ENCODE measurements at places on chromosomes 11 and 22.

DNA sequence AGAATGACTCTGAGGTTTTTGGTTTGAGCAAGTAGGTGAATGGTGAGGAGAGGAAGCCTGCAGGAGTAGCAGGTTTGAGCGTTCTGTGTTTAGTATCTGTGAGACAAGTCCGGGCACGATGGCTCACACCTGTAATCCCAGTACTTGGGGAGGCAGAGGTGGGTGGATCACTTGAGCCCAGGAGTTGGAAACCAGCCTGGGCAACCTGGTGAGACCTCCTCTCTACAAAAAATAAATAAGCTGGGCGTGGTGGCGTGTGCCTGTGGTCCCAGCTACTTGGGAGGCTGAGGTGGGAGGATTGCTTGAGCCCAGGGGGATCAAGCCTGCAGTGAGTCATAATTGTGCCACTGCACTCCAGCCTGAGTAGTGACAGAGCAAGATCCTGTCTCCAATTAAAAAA is 9.7 kb upstream of the CENATAC start:
- DNase-seq, result no peak

DNA sequence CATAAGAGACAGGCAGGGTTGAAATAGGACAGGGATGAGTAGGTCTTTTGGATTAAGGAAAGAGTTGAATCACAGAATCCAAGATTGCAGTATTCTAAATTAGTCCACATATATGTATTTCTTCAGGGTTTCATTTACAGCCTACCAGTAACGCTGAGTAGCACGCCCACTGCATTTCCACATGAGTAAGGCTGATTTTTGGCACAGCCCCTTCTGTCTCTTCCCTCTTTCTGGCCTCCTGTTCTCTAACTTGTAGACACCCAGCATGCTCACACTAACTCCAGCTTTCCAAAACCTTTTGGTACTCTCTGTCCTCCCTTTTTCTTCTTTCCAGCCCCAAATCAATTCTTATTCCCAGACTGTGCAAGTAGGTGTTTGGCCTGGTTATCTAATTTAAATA is 3.7 kb upstream of the SIK2 start:
- no peak for DNase-seq

DNA sequence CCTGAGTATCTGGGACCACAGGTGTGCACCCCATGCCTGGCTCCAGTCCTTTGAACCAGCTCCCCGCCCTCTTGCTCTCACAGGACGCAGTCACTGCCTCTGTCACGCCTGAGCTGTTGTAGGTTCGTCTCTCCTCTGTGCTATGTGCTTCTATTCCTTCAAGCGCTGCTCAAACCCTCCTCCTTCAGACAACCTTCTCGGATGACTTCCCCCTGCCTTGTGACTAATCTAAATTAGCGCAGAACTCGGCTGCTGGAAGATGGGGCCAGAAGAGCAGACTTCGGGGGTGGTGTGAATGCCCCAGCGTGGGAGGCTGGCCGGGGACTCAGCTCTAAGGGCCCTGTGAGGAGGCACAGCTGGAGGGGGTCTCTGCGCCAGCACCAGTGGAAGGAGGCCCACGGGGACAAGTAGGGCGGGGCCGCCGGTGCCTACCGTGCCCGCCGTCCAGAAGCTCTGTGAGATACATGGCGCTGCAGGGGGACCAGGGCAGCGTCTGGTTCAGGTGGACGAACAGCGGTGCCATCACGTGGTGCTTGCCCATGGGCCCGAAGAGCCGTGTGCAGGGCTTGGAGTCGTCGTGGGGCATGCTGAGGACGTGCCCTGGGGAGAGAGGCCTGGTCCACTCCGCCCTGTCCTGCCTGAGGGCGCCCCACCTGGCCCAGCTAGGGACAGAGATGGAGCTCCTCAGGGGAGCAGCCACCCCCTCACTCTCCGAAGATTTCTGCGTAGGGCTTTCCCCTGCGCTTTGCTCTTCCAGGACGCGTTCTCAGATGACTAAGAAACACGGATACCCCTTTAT is 12.5 kb downstream of the ADAMTS8 start:
- no peak for DNase-seq

DNA sequence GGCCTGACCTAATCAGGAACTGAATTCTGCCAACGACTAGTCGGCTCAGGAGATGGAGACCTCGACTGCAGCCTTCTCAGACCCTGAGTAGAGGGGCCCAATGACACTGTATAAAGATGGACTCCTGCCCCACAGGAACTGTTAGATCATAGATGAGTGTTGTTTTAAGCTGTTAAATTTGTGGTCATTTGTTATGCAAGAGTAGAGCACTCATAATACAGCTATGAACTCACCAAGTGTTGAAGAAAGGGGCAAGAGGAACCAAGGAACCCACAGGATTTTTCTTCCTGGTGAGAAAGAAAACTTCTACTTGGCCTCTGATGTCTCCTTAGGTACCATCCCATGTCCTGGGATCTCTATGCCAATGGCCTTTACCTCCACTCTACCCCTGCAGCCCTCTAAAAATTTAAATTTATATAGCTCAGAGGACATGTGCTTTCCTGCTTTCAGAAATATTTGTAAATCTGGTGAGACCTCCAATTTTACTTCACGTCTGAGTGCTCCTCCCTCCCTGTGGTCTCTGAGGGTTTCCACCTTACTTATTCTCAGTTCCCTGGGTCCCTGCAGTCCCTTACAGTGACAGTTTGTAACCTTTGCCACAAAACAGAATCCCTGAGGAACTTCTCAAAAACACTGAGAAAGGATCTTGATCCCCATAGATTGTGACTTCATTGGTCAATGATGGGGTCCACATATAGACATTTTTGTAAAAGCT is 256.3 kb upstream of the ARHGAP20 start:
- no peak for DNase-seq

GRCh38 chr22:49930596-49931412 is 12.4 kb downstream of the CRELD2 start:
- no peak for DNase-seq

- no peak for DNase-seq
These were observed 2.2 kb downstream of the PLEKHB1 start for GRCh38 chr11:73648571-73649046.

- no peak for DNase-seq
These were observed 70.9 kb upstream of the OR5AK2 start for GRCh38 chr11:56917708-56918400.

DNA sequence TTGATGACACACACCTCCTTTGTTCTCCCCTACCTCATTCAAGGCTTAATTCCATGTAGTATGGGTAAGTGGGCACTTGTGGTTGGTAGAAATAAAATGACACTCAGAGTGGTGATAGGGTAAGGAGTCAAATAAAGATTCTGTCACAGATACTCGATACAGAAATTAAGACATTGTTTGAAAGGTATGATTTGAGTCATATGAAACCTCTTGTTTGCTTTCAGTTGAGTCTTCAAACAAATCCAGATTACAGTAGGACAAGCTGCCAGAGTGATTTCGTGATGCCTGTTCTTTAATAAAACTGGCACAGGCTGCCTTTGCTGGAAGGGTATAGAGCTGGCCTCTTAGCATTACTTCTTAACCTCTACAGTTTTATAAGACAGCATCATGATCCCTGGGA is 182.4 kb downstream of the SPON1 start:
- DNase-seq, result no peak

Measured in activated gamma-delta T cell treated with Interleukin-2 at 50 U/mL for 16 hours (primary cell).